ENCODE measurements at places on chromosomes 2 and 18.
A peak's percentile ranks its signal among the peaks of the same experiment; 100 is the strongest.

- no peak for DNase-seq
Observed at GRCh38 chr2:176669398-176670174, 400.3 kb downstream of the MTX2 start.

GRCh38 chr2:177478029-177478428, 85.5 kb downstream of the AGPS start:
- DNase-seq: peak; percentile 9

GRCh38 chr2:230492107-230492506, 76.1 kb downstream of the SP100 start:
- DNase-seq: no peak

DNA sequence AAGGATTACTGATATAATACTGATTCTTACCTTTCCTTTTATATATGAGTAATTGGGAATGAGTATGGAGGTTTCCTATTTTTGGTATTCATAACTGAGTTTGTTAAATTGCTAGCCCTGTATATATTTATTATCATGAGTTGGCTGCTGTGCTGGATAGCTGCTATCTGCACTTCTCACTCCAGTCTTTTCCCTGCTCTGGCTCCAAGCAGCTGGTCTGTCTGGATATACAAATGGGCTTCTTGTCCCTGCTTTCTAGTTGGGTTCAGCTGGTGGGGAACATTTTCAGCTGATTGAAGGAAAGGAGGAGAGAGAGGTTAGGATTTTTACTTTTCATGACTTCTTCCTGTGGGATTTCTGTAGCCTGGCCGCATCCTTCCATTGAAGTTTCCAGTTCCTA, 41.2 kb downstream of the AGFG1 start:
- DNase-seq: peak; percentile 39

GRCh38 chr2:239380831-239381708, 19.8 kb downstream of the HDAC4 start:
- DNase-seq: no peak

GRCh38 chr2:216687646-216688045, 7.7 kb downstream of the IGFBP5 start:
- DNase-seq: peak; percentile 62

DNA sequence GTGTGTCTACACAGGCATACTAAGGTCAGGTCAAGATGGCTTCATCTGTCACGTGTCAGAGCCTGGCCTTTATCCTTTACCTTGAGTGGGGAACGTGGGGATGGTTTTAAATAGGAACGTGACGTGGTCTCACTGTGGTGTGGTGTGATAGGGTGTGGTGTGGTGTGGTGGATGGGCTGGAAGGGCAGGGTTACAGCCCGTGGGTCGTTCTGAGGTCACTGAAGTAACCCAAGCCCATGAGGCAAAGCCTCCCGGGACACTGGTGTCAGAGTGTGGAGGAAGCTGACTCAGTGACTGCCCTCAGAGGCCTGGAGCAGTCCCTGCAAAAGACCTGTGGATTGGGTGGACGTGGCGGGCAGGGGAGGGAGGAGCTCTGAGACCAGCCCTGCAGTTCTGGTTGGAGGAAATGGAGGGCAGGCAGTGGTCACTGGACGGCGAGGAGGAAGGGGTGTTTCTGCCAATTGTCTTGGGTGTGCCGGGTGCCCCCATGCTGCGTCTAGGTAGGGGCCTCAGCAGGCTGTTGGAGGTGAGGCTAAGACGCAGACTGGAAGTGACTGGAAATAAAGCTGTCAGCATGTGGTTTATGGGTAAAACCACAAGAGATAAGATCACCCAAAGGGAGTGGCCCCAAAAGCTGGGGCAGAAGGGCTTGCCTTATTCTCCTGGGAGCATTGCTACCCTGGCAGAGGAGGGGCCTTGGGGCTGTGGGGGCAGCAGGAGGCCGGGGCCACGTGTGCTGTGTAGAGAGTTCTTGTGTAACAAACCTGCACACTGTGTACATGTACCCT, 84.8 kb downstream of the SH3RF3 start:
- peak; percentile 77 for DNase-seq

DNA sequence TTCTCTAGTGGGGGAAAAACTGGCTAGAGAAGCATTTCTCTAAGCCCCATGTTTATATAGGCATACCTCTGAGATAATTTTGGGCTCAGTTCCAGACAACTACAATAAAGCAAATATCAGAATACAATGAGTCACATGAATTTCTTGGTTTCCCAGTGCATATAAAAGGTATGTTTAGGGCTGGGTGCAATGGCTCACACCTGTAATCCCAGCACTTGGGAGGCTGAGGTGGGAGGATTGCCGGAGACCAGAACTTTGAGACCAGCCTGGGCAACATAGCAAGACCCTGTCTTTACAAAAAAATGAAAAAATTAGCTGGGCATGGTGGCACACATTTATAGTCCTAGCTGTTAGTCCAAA, 22.2 kb downstream of the TSN start:
- no peak for DNase-seq

DNA sequence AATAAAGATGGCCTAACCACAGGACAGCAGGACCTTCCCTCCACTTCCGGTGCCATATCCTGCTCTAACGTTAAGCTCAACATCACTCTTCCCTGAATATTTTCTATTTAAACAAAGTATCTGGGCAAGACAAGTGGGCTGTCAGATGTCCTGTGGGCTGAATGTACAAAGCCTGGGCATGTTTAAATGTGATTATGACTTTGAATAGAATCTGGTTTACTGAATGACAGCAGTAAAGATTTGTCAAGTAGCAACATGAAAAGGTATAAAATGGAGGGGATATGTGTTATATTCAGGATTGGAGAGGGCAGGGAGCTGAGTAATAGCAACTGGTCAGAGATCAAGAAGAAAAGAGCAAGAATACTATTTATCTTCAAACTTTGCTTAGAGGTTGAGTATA, 540.9 kb downstream of the NRXN1 start:
- DNase-seq: no peak

- DNase-seq: peak; percentile 56
Observed at GRCh38 chr18:70195852-70196434, 9.5 kb downstream of the RTTN start.

DNA sequence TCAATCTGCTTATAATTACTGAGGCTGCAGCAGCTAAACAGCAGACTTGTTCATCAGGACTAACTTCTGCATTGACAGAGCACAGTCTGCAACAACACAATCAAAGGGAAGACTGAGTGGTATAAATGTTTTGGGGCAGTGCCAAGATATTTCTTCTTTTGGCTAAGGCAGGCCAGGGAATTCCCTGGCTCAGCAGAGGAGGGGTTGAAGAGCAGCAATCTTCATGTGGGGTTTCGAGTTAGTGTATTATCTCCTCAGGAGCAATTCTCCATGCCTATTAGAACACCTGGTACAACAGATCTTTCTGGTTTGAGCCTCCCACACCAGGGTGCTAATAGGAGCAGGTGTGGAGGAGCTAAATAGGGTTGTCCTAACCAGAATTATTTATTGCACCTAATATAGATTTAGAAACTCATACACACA, 103.0 kb upstream of the STK17B start:
- no peak for DNase-seq

DNA sequence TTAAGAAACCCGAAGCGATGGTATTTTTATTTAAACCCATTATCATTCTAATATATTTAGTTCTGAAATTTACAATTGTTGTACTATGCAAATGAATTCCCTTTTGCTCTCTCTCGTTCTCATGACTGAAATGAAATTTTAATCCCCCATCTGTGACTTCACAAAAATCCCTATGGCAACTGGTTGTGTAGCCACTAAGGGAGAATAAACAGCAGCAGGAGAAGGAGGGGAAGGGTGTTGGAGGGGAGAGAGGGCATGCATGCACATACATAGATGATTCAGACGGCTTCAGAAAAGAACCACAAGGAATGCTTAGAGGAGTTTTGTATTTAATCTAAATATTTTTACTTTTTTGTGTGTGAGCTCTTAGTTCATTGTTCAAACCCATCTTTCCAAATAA, 36.8 kb downstream of the CPS1 start:
- no peak for DNase-seq

DNA sequence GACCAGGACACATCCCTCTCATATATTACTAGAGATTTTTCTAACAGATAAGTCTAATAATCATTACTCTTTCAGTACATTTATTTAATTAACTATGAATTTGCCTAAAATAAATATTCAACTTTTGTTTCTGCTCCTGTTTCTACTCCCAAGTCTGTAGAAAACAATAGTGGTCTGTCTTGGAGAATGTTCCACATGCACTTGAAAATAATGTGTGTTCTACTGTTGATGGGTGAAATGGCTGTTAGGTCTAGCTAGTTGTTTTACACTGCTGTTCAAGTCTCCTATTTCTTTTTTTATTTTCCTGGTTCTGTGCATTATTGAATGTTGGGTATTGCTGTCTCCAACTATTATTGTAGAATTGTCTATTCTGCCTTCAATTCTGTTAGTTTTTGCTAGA, 47.2 kb downstream of the SPOPL start:
- DNase-seq: no peak
